ENCODE measurements at places on chromosomes 6 and 20.

GRCh38 chr6:81476881-81477280, 275.6 kb downstream of the TENT5A start:
- DNase-seq = no peak

GRCh38 chr6:149566410-149567193, 427 bp downstream of the GINM1 start:
- peak; percentile 42 for DNase-seq

DNA sequence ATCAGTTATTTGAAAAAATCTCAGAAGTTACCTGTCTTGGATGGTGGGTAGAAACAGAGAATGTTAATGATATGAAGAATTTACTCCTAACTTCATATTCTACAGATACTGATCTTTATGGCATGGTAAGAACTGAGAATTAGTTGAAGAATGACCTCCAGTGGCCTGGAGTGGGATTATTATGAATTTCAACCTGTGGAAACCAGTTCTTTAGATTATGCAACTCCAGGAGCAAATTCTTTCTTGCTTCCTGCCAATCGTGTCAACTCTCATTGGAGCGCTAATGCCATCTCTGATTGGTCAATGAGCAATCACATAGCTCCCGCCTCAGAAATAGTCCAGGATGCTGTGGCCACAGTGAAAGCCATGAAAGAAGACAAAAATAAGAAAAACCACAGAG, 40.6 kb downstream of the LYRM2 start:
- no peak for DNase-seq

DNA sequence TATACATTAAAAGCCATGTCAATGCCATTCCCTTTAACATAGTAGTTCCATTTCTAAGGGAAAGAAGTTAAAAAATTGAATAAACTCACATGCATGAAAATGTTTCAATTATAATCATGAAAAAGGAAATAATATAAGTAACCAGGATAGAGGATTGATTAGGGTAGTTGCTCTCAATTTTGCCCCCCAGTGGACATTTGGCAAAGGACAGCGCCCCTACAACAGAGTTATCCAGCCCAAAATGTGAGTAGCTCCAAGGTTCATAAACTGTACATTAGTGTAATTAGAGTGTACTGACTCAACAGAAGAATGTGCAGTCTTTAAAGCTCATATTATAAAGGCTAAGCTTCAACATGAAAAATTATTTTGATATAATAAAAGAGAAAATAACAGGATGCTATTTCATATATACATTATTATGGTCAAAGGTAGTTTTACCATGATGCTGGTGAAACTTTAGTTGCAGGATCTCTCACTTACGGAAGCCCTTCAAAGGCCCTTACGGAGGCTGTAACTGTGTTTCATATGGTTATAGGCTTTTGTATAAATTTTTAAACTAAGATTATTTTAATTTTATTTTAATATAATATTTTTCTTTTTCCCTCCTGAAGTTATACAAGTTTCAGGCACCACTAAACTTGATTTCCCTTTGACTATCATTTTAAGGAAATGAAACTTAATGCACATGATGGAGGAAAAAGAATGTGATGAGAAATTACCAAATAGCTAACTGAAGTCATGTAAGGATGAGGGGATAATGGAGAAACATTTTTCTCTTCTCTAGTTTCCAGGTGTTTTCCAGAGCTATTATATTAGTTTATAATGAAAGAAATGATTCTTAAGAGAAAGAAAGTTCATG, 403.6 kb downstream of the PLCB1 start:
- DNase-seq = peak; percentile 11

DNA sequence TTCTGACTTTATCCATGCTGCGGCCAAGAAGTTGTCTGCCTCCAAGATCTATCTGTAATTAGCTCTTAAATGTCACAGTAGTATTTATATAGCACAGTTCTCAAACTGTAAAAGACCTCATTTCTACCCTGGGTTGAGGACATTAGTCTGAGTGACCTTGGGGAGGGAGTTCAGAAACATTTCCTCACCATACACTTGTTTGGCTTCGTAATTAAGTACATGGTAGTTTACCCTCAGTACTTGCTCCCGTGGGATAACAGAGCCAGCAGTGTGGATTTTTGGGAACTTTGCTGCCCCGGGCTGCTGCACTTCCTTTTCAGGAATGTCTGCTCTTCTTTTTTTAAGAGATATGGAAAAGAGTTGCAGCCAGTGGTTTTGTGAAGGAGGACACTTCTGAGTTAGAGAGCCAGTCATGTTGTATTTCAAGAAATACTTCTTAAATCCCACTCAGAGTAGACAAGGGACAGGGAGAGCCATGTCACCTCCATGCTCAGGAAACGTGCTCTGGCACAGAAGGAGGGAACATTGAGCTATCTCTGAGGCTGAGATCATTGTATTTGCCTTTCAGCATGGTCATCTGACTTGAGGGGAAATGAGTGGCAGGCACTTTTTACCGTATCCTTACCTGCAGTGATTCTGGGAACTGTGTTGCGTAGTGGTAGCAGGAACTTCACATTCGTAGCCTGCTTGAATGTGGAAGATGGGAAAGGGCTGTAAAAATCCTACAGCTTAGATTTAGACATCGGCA, 33.6 kb downstream of the RPRD1B start:
- DNase-seq = no peak

GRCh38 chr6:135310291-135310690, 129.2 kb downstream of the MYB start:
- DNase-seq = no peak

DNA sequence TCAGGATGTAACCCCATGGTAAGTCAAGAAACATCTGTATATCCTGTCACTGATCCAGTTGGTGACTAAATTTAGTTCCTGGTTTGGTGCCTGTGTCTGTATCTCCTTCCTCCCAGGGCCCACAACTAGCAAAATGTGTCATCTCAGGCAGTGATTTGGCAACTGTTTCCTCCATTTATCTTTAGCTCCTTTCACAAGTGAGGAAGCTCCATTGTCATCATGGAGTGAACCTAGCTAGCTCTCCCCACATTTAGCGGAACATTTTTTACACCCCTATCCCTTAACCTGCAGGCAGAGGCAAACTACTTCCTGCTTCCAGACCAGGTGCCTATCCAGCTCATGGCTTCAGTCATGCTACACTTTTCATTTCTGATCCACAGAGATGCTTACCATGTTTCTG, 99.5 kb downstream of the IPCEF1 start:
- peak; percentile 39 for DNase-seq

DNA sequence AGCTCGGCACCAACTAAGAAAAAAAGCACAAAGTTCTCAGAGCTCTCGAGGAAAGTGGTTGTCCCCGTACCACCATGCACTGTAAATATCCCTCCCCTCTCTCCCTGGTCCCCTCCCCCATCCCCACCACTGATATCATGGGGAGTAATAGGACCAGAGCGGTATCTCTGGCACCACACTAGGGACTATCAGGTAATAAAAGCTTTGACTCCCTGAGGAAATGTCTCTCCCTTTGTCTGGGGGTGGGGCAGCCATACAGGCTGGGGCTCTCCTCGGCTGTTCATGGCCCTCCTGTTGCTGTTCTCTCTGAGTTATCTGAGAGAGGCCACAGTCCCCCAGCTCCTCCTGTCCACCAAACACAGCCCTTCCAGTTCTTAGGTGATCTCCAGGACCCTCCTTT, 5.0 kb upstream of the GNRH2 start:
- no peak for DNase-seq

GRCh38 chr20:53677447-53678314, 84.0 kb upstream of the ZNF217 start:
- peak; percentile 26 for DNase-seq

DNA sequence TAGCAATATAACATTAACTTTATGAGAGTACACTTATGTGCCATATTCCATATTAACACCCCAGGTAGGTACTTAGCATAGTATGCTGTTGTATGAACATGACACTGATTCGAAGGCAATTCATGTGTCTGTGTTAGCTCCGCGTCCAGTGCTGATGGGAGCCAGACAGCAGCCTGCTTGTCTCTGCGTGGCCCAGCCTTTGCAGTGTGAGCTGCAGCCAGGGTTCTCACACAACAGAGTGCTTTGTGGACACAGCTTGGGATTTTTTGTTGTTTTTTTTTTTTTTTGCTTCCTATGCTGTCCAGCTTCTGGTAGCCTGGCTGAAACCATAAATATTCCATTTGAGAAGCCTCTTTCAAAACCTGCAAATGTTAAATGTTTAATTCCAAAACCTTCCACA, 350.9 kb downstream of the SMOC2 start:
- DNase-seq = no peak

GRCh38 chr20:48102076-48102787, 317.0 kb upstream of the SULF2 start:
- no peak for DNase-seq

DNA sequence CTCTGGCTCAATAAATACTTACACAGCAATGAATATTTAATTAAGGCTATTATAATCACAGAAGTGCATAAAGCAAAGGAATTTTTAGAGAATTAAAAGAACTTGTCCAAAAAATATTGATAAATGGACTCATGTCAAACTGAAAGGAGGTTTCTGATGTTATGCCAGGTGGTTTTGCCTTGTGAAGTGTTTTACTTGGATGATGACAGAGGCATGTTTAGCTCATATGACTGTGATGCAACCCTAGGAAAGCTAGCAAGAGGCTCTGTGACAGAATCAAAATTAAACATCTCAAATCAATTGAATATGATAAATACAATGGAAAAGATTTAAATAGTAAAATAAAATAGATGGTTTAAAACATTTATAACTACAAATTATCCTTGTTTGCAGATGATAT, 137.3 kb downstream of the TMEM200A start:
- no peak for DNase-seq

GRCh38 chr6:113304116-113304515, 553.0 kb upstream of the MARCKS start:
- no peak for DNase-seq

DNA sequence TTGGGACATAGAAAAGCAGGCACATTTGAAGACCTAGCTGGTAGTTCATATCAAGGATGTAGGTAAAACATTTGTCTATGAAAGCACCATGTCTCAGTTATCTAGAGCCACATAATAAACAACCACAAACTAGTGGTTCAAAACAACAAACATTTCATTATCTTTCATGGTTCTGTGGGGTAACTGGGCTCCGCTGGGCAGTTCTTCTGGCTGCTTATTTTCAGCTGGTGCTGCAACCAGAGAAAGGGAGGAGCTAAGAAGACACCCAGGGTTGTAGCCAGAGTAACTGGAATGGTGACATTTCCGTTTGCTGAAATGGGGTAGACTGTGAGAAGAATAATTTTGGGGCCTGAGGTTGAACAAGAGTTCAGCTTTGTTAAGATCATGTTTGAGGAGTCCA, 145.7 kb upstream of the SULF2 start:
- DNase-seq = no peak
